ENCODE measurements at places on chromosomes 1 and 21. TPM values are rescaled to one million over a fixed set of nuclear protein-coding genes. Genes with fewer than 3 reads are reported as not detected.
A peak's percentile ranks its signal among the peaks of the same experiment; 100 is the strongest.

GRCh38 chr21:37790905-37791304 is 125.4 kb downstream of the KCNJ6 start:
- no peaks in the 10 kb centered on the region for H3K27me3 ChIP-seq
- no peak overlapping the region for H3K27ac ChIP-seq
- H3K36me3 ChIP-seq: no peaks in the 10 kb centered on the region
- no peaks in the 10 kb centered on the region for H3K4me1 ChIP-seq
- no peak overlapping the region for H3K4me3 ChIP-seq

GRCh38 chr1:9634582-9634981 is 16.9 kb upstream of the PIK3CD start:
- H3K36me3 ChIP-seq: peaks cover 82% of the 10 kb centered on the region
- H3K27me3 ChIP-seq: no peaks in the 10 kb centered on the region
- no peak overlapping the region for H3K4me3 ChIP-seq
- no peak for DNase-seq
- peak overlapping the region; percentile 41 for H3K27ac ChIP-seq
- peaks cover 70% of the 10 kb centered on the region for H3K4me1 ChIP-seq

GRCh38 chr1:89973471-89974127 is 21.3 kb upstream of the ZNF326 start:
- no peaks in the 10 kb centered on the region for H3K36me3 ChIP-seq
- H3K4me1 ChIP-seq: peaks cover 3% of the 10 kb centered on the region
- no peak overlapping the region for H3K4me3 ChIP-seq

DNA sequence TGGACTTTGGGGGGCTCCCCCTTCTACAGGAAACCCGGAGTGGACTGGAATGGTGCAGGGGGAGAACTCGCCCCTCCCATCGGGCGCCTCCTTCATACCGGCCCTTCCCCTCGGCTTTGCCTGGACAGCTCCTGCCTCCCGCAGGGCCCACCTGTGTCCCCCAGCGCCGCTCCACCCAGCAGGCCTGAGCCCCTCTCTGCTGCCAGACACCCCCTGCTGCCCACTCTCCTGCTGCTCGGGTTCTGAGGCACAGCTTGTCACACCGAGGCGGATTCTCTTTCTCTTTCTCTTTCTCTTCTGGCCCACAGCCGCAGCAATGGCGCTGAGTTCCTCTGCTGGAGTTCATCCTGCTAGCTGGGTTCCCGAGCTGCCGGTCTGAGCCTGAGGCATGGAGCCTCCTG is at the start of gene TNFRSF14:
TNFRSF14 (plus strand) TSS at position 95 of the 401 bp plus-strand sequence; CDS start at position 389, 294 bp downstream.
- no peaks in the 10 kb centered on the region for H3K27me3 ChIP-seq
- peak; percentile 87 for DNase-seq
- H3K4me3 ChIP-seq: peak within 1 kb of the TSS; percentile 100

GRCh38 chr1:229856009-229856650 is 210.9 kb upstream of the GALNT2 start:
- H3K36me3 ChIP-seq: no peaks in the 10 kb centered on the region
- H3K4me3 ChIP-seq: peak overlapping the region; percentile 74
- H3K27ac ChIP-seq: peak overlapping the region; percentile 84
- H3K27me3 ChIP-seq: peaks cover 5% of the 10 kb centered on the region

HSD3B2 gene
- total RNA-seq: not detected

PCP4 gene
- total RNA-seq: not detected
